ENCODE measurements at places on chromosomes 6 and 20.
A peak's percentile ranks its signal among the peaks of the same experiment; 100 is the strongest.

DNA sequence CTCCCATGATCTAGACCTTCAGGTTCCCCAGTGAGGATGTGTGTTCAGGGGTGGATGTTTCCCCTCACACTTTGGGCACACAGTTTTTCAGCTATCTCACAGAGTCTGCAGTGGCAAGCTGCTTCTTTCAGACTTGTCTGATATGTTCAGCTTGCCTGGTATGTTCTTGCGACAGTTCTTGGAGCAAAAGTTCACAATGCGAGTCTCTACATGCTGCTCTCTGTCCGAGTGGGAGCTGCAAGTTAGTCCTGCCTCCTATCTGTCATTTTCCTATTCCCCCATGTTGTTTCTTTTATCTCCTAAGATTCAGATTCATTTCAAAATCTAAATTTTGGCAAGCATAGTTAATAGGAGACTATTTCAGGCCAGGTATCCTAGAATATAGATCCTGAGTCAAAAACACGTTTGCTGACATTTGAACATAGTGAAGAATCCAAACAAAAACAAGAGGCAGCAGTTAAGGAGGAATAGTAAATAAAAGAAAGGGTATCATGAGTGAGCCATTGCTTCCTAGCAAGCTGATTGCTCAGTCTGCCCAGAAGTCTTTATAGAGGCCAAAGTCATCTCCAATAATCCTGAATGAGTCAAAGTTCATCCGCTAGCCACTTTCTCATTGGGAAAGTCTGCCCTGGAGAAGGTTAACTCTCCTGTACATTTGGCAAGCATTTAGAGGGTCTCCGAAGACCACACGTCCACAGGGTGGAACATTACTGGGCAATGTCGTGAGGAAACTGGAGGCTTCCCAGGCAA, 140.2 kb upstream of the MOCS1 start:
- no peak for DNase-seq

GRCh38 chr20:47724396-47724795, 60.9 kb downstream of the SULF2 start:
- no peak for DNase-seq

GRCh38 chr20:61514396-61514795, 262.3 kb downstream of the CDH4 start:
- DNase-seq: no peak

GRCh38 chr6:106159531-106159940, 73.4 kb downstream of the PRDM1 start:
- DNase-seq: no peak

DNA sequence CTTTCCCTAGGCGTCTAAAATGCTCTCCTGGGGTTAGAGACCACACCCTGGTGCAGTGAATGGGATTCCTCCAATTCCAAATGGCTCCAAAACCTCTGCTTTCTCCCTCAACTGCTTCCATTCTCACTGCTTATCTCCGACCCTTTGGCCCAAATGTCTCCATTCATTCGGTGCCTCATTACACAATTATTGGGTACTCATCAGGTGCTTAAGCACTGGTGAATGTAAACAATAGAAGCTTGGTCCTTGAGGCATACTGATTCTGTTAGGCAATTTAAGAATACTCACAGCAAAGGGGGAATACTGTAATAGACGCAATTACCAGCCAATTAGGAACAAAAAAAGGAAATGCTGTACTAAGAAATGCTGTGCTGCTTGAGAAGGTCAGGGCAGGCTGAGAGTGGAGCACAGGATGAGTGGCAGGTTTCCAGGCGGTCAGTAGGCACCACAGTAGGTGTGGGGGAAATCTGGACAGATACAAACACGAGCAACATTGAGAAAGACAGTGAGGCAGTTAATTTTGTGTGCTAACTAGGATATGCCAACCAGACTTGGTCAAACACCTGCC, 23.0 kb downstream of the GMDS start:
- no peak for DNase-seq

DNA sequence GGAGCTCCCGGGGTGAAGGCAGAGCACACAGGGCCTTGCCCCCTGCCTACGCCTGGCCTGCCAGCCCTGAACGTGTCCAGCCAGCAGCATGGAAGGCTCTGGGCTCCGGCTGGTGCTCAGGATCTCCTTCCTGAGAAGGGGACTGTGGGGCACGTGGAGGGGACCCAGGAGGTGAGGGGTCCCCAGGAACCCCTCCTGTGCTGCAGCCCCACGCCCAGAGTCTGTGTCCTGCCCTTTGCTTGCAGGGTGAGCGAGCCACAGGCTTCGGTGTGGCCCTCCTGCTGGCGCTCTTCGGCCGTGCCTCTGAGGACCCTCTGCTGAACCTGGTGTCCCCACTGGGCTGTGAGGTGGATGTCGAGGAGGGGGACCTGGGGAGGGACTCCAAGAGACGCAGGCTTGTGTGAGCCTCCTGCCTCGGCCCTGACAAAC, 22.3 kb downstream of the NPEPL1 start:
- DNase-seq: peak; percentile 18

- no peak for DNase-seq
These were observed 195.0 kb upstream of the MARCKS start for GRCh38 chr6:113662093-113662665.

- DNase-seq: no peak
These were observed 44.6 kb downstream of the TOX2 start for GRCh38 chr20:43959079-43959919.

- DNase-seq: no peak
These were observed 224.8 kb downstream of the GRM1 start for GRCh38 chr6:146253691-146254090.

DNA sequence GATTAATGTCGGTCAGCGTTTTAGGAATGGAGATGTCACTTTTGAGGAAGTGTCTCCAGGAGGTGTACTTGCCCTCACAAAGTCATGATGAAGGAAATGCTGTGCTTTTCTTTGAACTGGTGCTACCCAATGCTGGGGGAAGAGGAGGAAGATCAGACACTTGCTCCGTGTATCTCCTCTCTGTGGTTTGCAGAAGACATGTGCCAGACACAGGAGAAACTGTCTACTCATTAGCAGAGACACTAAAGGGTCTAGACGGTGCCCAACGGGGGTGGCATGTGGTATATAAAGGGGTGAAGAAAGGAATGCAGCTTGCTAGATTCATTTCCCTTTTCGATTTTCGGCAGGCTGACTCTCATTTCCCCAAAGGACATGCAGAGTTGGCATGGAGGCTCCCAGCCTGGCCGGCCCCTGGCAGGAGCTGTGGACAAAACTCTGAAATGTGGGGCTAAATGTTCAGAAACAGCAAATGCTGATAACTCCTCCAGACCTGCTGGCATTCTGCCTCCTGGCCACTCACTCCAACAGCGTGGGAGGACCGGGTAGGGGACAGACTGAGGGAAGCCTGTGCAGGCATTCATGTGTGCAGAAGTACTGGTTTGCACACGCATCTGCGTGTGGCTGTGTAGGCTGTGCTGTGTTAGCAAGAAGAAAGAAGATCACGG, 59.6 kb upstream of the QKI start:
- peak; percentile 82 for DNase-seq

GRCh38 chr6:10391799-10392198, 23.1 kb downstream of the TFAP2A start:
- no peak for DNase-seq
